Right lung (tissue), 10 donors: ENCODE measurements at places on chromosomes 7 and 10.

- DNase-seq: no peak
Measured at GRCh38 chr7:26340476-26341018, 48.9 kb downstream of the SNX10 start.

GRCh38 chr7:6256109-6256483 is 16.3 kb downstream of the CYTH3 start:
- DNase-seq: no peak

DNA sequence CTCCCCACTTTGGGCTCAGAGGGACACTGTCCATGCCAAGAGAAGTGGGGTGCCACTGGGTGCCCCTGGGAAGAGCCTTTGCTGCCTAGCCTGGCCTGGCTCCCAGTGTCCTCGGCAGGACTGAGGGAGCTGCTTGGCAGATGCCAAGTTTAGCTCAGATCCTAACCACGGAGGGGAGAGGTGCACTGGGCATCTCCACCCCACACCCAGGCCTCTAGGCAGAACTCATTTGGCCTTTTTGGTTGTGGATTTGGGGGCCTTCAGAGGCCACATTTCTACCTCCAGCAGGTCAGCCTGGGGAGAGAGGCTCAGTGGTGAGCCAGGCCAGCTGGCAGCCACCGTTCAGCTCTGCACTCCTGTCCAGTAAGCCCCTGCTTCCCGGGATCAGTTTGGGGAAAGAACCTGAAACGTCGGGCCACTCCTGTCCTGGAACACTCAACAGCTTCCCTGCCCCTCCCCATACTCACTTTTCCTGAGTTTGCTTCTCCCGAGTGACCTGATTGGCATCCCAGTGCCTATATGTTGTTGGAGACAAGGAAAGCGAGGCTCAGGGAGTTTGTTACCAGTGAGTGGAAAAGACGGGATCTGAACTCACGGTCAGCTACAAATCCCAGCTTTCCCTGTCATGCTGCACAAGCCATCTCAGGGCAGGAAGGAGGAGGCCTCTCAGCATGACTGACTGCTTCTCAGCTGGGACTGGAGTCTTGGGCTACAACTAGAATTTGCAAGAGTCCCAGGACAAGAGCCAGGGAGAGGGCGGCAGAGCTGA is 11.2 kb upstream of the CXCL12 start:
- no peak for DNase-seq

GRCh38 chr10:102407425-102408130 is 11.0 kb downstream of the PSD start:
- no peak for DNase-seq
